ENCODE measurements at places on chromosomes 11 and 22.

DNA sequence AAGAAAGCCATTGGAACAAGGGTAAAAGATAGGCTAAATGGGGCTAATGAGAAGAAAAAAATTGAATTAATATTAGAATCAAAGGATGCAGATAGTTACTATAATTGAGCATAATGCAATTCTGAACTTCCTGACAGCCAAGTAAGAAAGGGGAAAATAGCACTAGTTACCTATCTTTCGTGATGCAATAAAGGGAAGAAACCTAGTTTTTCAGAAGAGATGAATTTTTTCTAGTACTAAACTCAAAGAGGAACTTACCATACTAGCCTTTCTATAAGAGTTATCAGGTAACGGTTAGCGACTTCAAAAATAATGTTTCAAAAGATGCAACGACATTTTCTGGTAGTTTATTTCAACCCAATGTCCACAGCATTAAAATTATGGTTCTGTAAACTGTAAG, 8.8 kb upstream of the WT1 start:
- DNase-seq = no peak

DNA sequence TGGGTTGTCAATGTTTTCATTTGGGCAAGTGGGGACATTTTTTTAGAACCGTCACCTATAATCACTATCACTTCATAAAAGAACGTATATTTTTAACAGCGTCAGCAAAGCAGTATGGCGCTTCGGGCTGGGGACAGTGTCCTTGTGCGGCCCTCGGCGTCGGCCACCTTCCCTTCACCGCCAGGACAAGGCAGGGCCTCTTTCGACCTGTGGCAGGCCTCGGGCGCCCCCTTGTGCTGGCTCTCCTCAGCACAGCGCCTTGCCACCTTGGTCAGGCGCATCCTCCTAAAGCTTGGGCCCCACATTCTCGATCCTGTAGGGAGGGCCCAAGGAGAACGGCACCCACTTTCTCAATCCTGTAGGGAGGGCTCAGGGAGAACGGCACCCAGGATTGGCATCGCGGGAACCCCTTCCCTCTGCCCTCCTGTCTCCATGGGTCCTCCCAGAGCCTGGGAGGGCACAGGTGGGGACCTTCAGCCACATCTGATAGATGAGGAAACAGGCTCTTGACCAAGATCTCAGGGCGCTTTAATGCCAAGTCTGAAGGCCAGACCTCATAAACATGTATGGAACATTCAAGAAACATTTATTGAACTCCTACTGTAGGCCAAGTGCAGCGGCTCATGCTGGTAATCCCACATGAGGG, 11.5 kb upstream of the FADD start:
- DNase-seq = peak; percentile 25

DNA sequence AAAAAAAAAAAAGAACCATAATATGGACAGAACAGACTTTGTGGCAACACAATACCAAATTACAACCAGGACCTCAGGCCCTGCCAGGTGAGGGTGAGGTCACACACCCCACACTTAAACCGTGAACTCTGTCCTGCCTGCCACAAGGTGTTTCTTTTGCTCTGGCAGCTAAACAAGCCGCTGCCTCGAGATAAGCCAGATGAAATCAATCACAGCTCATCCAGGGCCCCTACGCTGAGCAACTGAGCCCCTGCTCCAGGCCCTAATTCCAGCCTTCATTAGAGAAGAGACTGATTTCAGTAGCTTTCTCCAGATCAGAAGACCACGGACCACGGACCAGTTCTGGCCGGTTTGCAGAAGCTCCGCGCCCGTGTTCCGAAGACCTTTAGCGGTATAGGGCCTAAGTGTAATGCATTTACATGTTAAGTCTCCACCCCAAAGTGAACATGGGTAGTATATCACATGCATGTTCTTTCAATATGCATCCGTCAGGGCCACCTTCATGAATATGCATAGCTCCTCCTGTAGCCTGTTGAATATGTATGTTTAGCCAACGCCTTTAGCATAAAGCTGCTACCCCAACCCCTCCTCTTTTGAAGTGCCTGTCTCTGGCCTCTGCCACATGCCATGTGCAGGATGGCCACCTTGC, 14.8 kb upstream of the RAC2 start:
- no peak for DNase-seq

DNA sequence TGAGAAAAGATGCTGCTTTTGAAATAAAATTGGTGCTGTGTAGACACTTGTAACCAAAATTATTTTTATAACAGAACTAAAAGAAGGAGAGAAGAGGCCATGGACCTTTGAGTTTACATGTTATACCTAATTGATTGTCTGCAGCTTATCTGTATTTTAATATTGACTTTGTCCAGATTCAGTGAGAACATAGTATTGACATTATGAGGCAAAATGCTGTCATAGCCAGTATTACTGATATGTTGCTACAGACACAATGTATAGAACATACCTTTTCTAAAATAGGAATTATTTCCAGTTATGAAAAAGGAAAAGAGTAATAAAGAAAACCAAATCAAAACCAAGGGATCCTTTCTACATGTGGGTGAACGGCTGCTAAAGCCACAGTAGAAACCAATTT, 11.5 kb upstream of the TECTA start:
- no peak for DNase-seq

- no peak for DNase-seq
These were observed 7.1 kb downstream of the PLAAT4 start for GRCh38 chr11:63543711-63544110.

- no peak for DNase-seq
These were observed 122.2 kb downstream of the APOL5 start for GRCh38 chr22:35839841-35840301.

DNA sequence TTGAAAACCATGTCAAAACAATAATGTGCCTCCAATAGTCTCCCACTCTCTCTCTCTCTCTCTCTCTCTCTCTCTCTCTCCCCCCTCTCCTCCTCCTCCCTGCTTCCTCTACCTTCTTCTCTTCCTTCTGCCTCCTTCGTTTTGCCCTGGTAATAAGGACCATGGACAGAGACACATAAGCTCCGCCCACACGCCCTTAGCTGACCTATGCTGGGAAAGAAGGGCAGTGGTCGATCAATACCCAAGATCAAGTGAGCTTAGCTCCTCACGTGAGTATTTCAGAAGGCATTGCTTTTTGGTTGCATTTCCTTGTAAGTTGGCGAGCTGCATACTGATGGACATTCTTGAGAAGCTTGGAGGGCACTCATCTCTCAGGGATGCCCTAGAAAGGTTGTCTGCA, 194.8 kb downstream of the MIAT start:
- DNase-seq = no peak

DNA sequence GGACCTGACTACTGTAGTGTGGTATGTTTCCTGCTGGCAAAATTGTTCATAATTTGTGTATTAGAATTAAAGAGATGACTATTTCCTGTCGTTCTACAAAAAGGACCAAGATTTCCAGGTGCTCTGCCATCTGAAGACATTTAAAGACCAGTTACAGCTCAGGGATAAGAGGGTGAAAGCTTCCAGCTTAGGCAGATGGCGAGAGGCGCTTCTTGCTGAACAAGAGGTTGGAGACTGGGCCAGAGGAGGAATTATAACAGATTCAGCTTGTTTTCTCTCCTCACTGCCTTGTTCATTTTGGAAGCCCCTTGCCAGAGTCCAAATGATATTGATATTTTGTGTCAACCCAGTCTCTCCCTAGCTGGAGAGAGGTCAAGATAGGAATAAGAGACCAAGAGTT, 23.1 kb upstream of the NNMT start:
- DNase-seq = no peak

DNA sequence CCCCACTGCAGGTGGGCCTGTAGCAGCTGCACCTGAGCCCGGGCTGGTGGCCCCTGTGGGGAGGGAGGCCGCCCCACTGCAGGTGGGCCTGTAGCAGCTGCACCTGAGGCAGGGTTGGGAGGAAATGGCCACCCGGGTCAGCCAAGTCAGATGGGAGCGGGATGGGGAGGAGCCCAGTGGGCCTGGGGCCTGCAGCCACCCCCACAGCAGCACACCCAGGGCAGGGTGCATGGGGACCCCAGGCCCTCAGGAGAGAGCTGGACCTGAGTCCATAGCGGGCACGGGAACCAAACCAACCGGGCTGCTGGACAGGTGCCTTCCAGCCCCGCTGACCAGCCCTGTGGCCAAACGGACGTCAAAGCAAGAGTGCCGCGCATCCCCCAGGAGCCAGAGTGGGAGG, 61.7 kb downstream of the BRD1 start:
- DNase-seq = no peak

- no peak for DNase-seq
These were observed 545.8 kb downstream of the SOX6 start for GRCh38 chr11:15810525-15810924.

GRCh38 chr11:18056561-18057181, 10.6 kb upstream of the TPH1 start:
- no peak for DNase-seq

DNA sequence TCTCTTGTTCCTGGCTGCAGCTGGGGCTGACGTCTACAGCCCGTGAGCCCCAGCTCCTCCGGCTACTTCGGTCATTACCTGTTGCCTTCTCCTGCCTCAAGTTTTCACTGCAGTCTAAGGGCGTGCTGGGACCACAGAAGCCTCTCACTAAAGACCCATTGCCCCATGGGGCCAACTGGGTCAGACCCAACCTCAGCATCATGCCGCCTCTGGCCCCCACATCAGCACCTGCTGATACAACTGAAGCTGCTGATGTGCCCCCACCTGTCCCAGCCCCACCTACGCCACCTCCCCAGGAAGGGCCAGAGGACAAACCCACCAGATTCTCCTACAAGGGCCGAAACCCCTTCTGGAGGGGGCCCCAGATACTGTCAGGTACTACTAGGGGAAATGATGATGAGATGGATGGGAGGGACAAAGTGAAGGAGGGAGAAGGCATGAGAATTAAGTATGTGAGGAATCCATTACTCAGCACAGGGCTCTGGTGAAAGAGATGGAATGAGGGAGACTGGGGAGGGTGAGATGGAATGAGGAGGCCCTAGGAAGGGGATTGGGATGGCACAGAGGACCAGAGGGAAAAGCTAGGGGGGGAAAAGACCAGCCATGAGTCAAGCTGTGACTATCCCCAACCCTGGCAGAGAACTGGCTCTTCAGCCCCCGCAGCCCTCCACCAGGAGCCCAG, 5.1 kb downstream of the C11orf42 start:
- DNase-seq = no peak

GRCh38 chr11:33893711-33894397, 2.0 kb upstream of the LMO2 start:
- peak; percentile 18 for DNase-seq

- DNase-seq = no peak
These were observed 339.4 kb downstream of the CADM1 start for GRCh38 chr11:115164774-115165173.

- DNase-seq = no peak
These were observed 90.8 kb downstream of the LUZP2 start for GRCh38 chr11:24587635-24588034.

DNA sequence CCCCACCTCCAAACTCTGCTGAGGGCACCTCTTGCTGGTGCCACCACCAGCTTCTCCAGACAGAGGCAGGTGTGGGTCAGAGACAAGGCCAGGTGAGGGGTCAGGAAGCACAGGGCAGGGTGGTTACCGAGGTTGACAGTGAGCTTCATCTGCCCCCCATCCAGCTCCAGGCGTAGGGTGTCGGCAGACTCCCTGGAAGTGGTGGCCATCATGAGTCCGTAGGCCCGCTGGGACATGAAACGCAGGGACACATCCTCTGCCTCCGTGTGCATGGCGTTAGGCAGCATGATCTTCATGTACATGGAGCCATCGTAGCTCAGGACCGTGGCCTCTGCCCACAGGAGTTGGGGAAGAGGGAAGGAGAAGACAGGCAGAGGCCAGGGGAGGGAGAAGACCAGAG, 62.8 kb downstream of the NRXN2 start:
- DNase-seq = no peak

DNA sequence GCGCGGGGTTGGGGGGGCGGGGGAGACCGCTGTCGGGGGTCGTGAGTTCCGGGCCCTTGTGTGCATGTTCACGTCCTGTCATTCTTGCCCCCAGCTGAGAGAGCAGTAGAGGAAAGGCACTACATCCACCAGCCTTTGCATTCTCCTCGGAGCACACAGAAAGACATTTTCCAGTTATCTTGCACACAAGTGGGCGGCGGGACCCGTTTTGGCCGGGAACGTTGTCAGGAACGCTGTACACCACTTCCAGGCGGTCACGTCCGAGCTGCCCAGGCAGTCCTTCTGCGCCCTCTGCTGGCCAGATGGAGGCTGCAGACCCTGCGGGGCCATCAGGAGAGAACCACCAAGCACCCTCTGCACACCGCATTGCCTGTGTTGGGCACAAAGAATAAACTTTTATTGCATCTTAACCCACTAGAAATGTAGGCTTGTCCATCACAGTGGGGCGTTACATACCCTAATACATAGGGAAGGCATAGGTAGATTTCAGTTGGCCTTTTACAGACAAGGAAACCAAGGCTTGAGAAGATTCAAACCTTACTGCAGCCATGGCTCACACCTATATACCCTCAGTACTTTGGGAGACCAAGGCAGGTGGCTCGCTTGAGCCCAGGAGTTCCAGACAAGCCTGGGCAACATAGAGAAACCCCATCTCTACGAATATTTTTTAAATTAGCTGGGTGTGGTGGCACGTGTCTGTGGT, 2.8 kb upstream of the CDKN1C start:
- DNase-seq = peak; percentile 89

- DNase-seq = no peak
These were observed 80.3 kb downstream of the FBLN1 start for GRCh38 chr22:45582955-45583320.

DNA sequence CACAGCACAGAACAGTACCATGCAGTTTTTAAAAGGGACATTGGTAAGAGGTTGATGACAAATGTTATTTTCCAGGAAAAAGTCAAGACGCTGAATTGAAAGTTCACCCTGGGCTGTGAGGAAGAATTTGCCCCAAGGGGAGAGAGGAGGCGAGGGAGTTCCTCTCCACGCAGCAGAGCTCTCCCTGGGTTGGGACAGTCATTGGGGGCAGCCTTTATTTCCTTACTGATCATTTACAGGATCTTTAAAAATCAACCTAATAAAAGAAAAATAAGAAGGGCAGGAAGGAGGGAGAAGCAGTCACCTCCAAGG, 49.9 kb upstream of the WNT7B start:
- DNase-seq = no peak

DNA sequence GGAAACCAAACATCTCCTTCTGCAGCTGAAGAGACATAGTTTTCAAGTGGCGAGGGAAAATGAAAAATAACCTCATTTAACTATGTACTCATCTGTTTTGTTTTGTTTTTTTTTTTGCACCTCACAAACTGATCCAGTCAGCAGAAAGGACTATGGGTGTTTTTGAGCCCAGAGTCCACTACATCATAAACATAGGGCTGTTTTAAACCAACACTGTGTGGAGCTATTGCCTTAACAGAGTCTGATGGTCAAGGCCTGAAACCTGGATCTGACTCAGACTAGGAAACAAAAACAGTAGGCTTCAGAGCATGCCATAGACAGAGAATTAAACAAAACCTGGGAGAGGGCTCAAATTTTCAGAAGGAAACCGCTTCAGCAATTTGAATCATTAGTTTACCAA, 99.3 kb upstream of the FSHB start:
- DNase-seq = no peak

Data from T-helper 17 cell (primary cell).